Osteoblast (primary cell): ENCODE measurements at places on chromosomes 1 and 21. TPM values are rescaled to one million over a fixed set of nuclear protein-coding genes. Genes with fewer than 3 reads are reported as not detected.

Gene DCDC2B
- total RNA-seq, result under 0.01 TPM in 1 of 2 replicates, not detected in the other

DNA sequence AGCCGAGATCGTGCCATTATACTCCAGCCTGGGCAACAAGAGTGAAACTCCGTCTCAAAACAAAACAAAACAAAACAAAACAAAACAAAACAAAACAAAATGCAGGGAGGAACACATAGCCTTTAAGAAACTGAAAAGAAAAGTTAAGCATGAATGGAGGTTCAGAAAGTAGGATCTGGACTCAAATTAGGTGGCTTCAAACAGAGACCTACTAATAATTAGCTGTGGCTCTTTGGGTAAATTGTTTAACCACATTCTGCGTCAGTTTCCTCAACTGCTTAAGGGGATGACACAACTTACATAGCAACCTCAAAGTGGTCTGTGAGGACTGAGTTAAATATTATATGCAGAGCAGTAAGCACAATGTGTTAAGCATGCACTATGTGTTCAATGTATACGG lies 458.2 kb downstream of the ADGRL2 start:
- no peaks in the 10 kb centered on the region for H3K27me3 ChIP-seq
- H3K27ac ChIP-seq, result no peak overlapping the region
- H3K36me3 ChIP-seq, result no peaks in the 10 kb centered on the region
- H3K4me3 ChIP-seq, result no peak overlapping the region
- H3K4me1 ChIP-seq, result no peaks in the 10 kb centered on the region

DNA sequence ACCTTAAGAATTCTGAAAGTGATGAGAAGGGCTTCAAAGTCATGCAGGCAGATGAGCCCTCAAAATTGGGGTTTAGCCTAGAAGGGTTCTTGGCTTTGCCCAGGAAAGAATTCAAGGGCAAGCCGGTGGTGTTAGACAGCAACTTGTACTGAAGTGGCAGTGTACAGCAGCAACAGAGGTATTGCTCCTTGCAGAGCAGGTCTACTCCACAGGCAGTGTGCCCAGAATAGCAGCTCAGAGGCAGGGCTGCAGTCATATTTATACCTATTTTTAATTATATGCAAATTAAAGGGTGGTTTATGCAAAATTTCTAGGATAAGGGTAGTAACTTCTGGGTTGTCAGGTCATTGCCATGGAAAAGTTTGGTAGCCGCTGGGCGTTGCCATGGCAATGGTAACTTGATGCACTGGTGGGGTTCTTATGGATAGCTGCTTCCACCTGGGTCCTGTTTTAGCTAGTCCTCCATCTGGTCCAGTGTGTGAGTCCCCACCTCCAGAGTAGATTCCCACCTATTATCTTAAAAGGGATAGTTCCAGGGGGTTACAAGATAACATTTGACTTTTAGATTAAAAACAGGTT lies 57.9 kb upstream of the CR2 start:
- no peak overlapping the region for H3K4me3 ChIP-seq
- H3K36me3 ChIP-seq, result no peaks in the 10 kb centered on the region
- H3K27ac ChIP-seq, result no peak overlapping the region
- no peaks in the 10 kb centered on the region for H3K27me3 ChIP-seq

Gene CCDC28B
- 8.0 and 11.8 TPM in 2 replicates for total RNA-seq

GRCh38 chr21:37700641-37701202 lies 215.5 kb downstream of the KCNJ6 start:
- no peaks in the 10 kb centered on the region for H3K4me1 ChIP-seq
- no peak overlapping the region for H3K27ac ChIP-seq
- DNase-seq, result peak; percentile 86
- H3K4me3 ChIP-seq, result no peak overlapping the region
- H3K27me3 ChIP-seq, result peaks cover 52% of the 10 kb centered on the region

- H3K27me3 ChIP-seq, result no peaks in the 10 kb centered on the region
- H3K36me3 ChIP-seq, result no peaks in the 10 kb centered on the region
- DNase-seq, result peak; percentile 31
- H3K4me1 ChIP-seq, result peaks cover 23% of the 10 kb centered on the region
These were observed 405.8 kb downstream of the DUSP10 start for GRCh38 chr1:221336126-221336525.

Gene TAS1R1
- under 0.01 and 0.29 TPM in 2 replicates for total RNA-seq

Gene S100A2
- total RNA-seq, result 1.8 and 2.1 TPM in 2 replicates

Gene SPRR4
- total RNA-seq, result not detected in 2 replicates

DNA sequence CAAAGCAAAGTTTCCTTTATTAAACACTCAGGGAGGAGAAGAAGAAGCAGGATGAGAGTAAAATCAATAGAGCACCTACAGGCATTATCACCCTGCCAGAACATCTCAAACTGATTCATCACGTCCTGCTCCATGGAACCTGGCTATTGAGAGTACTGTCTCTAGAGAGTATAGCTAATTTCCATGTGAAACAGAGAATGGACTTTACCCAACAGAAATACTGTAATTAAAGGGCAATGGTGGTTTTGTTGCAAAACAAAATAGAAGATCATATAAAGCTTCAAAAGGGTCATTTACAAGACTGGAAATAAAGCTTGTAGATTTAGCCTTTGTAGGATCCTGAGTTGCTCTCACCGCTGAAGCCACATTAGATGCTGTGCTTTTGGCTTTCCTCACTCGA lies 69.3 kb downstream of the XCL1 start:
- H3K27ac ChIP-seq, result no peak overlapping the region
- H3K36me3 ChIP-seq, result no peaks in the 10 kb centered on the region
- DNase-seq, result no peak
- H3K4me1 ChIP-seq, result peaks cover 12% of the 10 kb centered on the region
- peaks cover 2% of the 10 kb centered on the region for H3K27me3 ChIP-seq

DNA sequence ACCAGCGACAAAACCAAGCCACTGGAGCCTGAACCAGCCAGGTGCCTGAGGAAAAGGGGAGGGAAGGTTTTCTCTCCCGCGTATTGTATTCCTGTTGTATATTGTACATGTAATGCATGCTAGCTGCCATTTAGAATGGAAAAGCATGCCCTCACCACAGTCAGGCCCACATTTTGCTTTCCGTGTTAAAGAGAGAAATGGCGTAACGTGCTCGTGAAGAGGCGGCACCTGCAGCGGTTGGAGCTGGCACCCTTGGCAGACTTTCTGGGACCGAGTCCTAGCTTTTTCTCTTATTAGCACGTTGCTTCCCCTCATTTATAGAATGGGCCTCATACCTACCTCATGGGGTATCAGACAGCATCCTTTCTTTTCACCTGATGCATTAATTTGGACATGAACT lies 135.3 kb upstream of the IRF2BP2 start:
- H3K4me1 ChIP-seq, result peaks cover 21% of the 10 kb centered on the region
- no peaks in the 10 kb centered on the region for H3K27me3 ChIP-seq
- no peak overlapping the region for H3K27ac ChIP-seq
- no peak overlapping the region for H3K4me3 ChIP-seq
- no peak for DNase-seq
- H3K36me3 ChIP-seq, result no peaks in the 10 kb centered on the region

Gene TTLL7
- total RNA-seq, result 13.8 and 15.3 TPM in 2 replicates

DNA sequence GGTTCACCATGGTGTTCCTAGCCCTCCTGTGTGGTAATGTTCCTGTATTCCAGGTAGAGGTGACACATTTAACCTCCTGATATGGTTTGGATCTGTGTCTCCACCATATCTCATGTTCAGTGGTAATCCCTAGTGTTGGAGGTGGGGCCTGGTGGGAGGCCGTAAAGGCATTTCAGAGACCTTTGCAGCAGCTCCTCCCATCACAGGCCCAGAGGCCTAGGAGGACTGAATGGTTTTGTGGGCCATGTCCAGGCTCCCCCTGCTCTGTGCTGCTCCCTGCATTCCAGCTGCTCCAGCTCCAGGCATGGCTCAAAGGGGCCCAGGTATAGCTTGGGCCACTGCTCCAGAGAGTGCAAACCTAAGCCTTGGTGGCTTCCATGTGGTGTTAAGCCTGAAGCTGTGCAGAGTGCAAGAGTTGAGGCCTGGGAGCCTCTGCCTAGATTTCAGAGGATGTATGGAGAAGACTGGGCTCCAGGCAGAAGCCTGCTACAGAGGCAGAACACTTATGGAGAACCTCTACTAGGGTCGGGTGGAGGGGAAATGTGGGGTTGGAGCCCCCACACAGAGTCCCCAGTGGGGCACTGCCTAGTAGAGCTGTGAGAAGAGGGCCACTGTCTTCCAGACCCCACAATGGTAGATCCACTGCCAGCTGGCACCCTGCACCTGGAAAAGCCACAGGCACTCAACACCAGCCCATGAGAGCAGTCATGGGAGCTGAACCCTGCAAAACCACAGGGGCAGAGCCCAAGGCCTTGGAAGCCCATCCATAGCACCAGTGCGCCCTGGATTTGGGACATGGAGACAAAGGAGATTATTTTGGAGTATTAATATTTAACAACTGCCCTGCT lies 10.0 kb downstream of the SELENBP1 start:
- no peak overlapping the region for H3K27ac ChIP-seq
- H3K27me3 ChIP-seq, result no peaks in the 10 kb centered on the region
- H3K36me3 ChIP-seq, result peaks cover 11% of the 10 kb centered on the region
- no peak overlapping the region for H3K4me3 ChIP-seq
- DNase-seq, result no peak

Gene MTARC1
- total RNA-seq, result 2.9 TPM in 2 replicates

Gene TFF1
- not detected in 2 replicates for total RNA-seq

- H3K4me1 ChIP-seq, result no peaks in the 10 kb centered on the region
- H3K36me3 ChIP-seq, result no peaks in the 10 kb centered on the region
- no peak overlapping the region for H3K27ac ChIP-seq
- no peak for DNase-seq
- H3K27me3 ChIP-seq, result peaks cover 15% of the 10 kb centered on the region
These were observed 87.8 kb upstream of the CD34 start for GRCh38 chr1:207998691-207999090.

GRCh38 chr1:89900791-89901708 lies 80.2 kb downstream of the LRRC8D start:
- H3K4me1 ChIP-seq, result peaks cover 44% of the 10 kb centered on the region
- H3K27me3 ChIP-seq, result no peaks in the 10 kb centered on the region
- DNase-seq, result no peak
- no peak overlapping the region for H3K4me3 ChIP-seq
- H3K27ac ChIP-seq, result no peak overlapping the region

- H3K4me3 ChIP-seq, result no peak overlapping the region
- no peaks in the 10 kb centered on the region for H3K36me3 ChIP-seq
- H3K27ac ChIP-seq, result no peak overlapping the region
- DNase-seq, result no peak
- H3K4me1 ChIP-seq, result no peaks in the 10 kb centered on the region
These were observed 16.9 kb downstream of the SLC45A3 start for GRCh38 chr1:205663286-205663936.

DNA sequence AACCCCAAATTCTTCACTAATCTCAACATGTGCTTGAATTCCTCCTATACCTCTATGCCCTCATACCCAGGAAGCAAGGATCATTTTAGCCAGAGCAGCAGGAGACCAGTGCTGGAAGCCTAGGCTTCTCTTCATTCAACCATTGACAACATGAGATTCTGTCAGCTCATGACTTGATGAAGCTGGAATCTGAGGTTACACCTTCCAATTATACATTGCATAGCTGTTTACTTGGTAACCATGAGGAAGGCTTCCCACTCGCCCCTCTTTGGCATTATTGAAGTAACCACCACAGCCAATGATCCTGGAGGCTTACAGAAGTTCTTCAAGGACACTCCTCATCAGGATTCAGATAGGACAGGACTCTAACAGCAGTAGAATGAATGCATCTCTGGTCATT lies 160.3 kb downstream of the TPR start:
- no peaks in the 10 kb centered on the region for H3K4me1 ChIP-seq
- no peaks in the 10 kb centered on the region for H3K27me3 ChIP-seq
- peak; percentile 62 for DNase-seq

DNA sequence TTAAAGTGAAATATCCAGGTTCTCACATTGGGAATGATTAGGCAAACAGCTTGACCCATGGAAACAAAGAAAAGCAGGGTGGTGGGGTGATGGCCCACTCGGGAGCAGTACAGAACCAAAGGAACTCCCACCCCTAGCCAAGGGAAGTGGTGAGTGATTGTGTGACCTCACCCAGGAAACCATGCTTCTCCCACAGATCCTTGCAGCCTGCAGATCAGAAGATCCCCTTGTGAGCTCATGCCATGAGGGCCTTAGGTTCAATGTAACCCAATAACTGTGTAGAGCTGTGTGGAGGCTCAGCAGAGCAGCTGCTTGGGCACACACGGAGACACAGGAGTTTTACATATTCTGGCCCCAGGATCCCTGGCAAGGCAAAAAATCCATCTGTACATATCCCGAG lies 311.8 kb upstream of the DPYD start:
- H3K4me1 ChIP-seq, result no peaks in the 10 kb centered on the region
- H3K36me3 ChIP-seq, result no peaks in the 10 kb centered on the region
- DNase-seq, result no peak
- no peaks in the 10 kb centered on the region for H3K27me3 ChIP-seq
- no peak overlapping the region for H3K27ac ChIP-seq

DNA sequence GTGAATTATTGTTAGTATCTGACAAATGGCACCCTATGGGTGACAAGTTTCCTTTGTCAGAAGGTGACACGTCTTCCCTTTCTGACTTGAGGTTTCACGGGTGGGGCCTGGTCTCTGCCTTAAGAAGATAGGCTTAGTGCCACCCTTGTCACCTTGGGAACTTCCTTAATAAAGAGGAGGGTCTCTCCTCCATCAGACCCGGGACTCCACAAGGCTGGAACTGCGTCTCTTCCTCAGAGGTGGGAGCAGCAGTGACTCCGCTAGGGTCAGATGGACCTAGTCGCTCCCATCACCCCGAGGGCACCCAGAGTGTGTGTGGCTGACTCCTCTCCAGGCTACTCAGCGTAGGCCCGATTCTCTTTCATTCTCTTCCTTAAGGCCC lies 774 bp upstream of the WDTC1 start:
- peak overlapping the region; percentile 80 for H3K4me3 ChIP-seq
- peak; percentile 45 for DNase-seq
- no peak overlapping the region for H3K27ac ChIP-seq

DNA sequence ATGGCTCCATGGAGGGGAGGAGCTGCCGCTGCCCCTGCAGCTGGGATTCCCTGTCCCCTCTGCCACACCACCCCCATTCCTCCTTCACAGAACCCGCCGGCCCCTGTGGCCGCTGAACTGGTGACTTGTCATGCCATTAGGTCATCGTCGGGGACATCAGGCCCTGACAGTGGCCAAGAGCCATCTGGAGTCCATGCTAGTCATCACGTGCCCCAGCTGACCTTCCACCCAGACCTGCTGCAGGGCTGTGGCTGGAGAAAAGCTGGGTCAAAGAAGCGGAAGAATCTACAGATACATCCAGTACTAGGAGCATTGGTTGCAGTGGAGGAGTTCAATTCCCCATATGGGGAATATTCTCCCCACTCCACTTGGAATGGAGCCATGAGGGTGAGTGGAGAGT lies 78.1 kb downstream of the KCNJ15 start:
- peaks cover 18% of the 10 kb centered on the region for H3K4me1 ChIP-seq
- peak; percentile 59 for DNase-seq
- H3K27ac ChIP-seq, result no peak overlapping the region
- H3K36me3 ChIP-seq, result no peaks in the 10 kb centered on the region
- H3K27me3 ChIP-seq, result no peaks in the 10 kb centered on the region

Gene HTR6
- under 0.01 TPM in 1 of 2 replicates, not detected in the other for total RNA-seq
